ENCODE measurements at places on chromosomes 4 and X. TPM values are rescaled to one million over a fixed set of nuclear protein-coding genes. Genes with fewer than 3 reads are reported as not detected.

PABPC4L gene
- total RNA-seq, result 6.4 TPM

MAGEB1 gene
- total RNA-seq, result 0.33 TPM

SPANXA1 gene
- not detected for total RNA-seq

DNA sequence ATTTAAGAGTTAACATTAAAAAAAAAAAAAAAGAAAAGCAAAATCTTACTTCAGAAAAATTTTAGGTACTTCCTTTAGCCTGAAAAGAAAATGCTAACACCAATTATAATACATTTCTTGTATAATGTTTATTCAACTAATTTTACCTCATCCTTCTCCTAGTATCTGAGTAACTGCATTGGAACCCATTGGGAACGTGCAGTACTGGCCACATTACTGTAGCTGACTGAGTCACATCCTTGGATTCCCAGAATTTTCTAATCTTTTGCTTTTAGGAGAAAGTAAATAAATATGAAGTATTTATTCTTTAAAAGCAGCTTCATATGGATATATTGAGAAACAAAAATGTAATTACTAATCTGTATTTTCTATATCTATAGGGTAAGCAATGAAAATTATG, 82.6 kb upstream of the SLITRK2 start:
- no peak overlapping the region for H3K4me3 ChIP-seq
- no peaks in the 10 kb centered on the region for H3K36me3 ChIP-seq
- H3K27me3 ChIP-seq, result no peaks in the 10 kb centered on the region
- H3K4me1 ChIP-seq, result no peaks in the 10 kb centered on the region
- no peak overlapping the region for H3K27ac ChIP-seq
- DNase-seq, result no peak

GRCh38 chrX:4181782-4182407, 468.4 kb upstream of the PRKX start:
- H3K4me1 ChIP-seq, result no peaks in the 10 kb centered on the region
- H3K36me3 ChIP-seq, result no peaks in the 10 kb centered on the region
- DNase-seq, result peak; percentile 80
- no peak overlapping the region for H3K4me3 ChIP-seq
- H3K27me3 ChIP-seq, result no peaks in the 10 kb centered on the region
- H3K27ac ChIP-seq, result peak overlapping the region; percentile 38

All from endodermal cell (in vitro differentiated cells).